ENCODE measurements at places on chromosomes 1 and 21.

- no peak for DNase-seq
These were observed 3.2 kb upstream of the THEMIS2 start for GRCh38 chr1:27868932-27869718.

DNA sequence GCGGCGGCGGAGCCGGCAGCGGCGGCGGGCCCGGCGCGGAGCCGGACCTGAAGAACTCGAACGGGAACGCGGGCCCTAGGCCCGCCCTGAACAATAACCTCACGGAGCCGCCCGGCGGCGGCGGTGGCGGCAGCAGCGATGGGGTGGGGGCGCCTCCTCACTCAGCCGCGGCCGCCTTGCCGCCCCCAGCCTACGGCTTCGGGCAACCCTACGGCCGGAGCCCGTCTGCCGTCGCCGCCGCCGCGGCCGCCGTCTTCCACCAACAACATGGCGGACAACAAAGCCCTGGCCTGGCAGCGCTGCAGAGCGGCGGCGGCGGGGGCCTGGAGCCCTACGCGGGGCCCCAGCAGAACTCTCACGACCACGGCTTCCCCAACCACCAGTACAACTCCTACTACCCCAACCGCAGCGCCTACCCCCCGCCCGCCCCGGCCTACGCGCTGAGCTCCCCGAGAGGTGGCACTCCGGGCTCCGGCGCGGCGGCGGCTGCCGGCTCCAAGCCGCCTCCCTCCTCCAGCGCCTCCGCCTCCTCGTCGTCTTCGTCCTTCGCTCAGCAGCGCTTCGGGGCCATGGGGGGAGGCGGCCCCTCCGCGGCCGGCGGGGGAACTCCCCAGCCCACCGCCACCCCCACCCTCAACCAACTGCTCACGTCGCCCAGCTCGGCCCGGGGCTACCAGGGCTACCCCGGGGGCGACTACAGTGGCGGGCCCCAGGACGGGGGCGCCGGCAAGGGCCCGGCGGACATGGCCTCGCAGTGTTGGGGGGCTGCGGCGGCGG, 1.0 kb downstream of the ARID1A start:
- no peak for DNase-seq

DNA sequence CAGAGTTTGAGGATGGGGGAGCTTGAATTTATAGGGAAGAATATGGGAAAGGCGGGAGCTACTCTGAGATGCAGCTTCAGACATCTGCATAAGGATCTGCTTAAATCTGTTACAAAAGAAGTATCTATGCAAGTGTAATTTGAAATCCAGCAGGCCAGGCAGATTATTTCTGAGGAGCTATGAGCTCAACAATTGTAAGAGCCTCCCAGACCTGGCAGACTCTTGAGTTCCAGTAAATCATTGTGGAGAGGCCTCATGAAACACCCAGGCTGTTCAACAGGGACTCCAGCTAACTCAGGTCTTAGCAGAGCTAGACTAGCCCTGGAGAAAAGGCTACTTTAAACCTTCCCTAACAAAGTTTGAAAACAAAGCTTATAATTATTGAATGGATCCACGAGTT, 647.5 kb upstream of the CHRM3 start:
- no peak for DNase-seq

- no peak for DNase-seq
These were observed 90.4 kb downstream of the NPHP4 start for GRCh38 chr1:5901841-5902240.

DNA sequence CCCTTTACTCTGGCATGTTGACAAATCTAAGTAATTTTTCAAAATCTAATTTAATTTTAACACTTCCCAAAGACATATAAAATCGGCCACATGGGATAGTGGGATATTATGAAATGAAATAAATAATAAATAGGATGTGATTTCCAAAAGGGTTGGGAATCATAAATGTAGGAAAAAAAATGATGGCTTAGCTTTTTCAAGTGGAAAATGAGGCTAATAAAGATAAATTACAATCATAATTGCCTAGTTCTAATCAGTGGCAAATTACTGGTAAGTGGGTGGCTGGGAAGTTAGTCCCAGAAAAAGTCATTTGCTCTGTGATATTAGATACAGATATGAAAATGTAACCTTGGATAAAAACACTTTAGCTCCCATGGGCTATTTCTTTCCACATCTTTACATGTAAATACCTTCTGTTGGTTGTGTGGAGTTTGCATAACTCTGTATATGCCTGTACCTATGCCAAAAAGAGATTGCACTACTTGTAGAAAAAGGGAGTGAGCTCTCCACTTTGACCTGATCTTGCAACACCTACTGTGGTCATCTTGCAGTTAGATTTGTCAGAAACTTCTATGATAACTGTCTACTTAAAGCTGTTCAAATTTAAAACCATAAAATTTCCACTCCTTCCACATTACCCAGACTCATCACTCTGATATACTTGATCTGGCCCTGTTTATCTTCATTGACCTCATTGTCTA, 284.6 kb upstream of the KAZN start:
- DNase-seq, result no peak

- DNase-seq, result no peak
These were observed 27.5 kb upstream of the FNBP1L start for GRCh38 chr1:93420400-93420799.

GRCh38 chr21:42401820-42402251, 1.9 kb upstream of the UBASH3A start:
- no peak for DNase-seq

GRCh38 chr1:48652334-48652733, 124.4 kb downstream of the BEND5 start:
- no peak for DNase-seq

- no peak for DNase-seq
These were observed 362.2 kb downstream of the SRGAP2C start for GRCh38 chr1:121546830-121547591.

- peak; percentile 38 for DNase-seq
These were observed 16.1 kb upstream of the STMN1 start for GRCh38 chr1:25922056-25922970.

- DNase-seq, result no peak
These were observed 111.9 kb upstream of the SLC44A3 start for GRCh38 chr1:94708299-94708685.

DNA sequence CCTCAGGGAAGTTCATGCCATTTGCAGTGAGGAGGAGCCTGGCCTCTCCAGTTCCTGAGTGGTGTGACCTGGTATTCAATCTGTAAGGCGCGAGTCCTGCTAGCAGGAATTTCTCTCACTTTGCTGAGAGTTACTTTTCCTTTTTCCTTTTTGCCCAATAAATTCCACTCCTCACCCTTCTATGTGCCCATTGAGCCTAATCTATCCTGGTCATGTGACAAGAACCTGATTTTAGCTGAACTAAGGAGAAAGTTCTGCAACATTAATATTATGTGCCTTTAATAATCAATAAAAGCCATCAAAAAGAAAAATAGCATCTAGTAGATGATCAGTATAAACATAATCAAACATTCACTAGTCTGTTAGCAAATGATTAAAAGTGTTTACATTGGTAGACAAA, 136.1 kb upstream of the POGK start:
- no peak for DNase-seq

DNA sequence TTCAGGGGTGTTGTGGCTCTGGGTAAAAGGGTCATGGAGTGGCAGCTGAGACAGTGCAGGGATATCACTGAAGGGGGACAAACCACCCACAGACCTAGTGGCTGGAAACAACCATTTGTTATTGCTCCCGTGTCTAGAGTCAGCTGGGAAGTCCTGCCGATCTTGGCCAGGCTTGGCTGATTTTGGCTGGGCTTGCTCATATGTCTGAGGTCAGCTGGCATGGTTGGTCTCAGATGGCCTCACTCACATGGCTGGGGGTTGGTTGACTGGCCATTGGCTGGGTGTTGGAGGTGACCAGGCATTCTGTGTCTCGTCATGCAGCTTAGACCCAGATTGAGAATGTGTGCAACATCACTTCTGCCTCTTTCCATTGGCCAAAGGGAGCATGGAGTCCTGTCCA, 203.8 kb upstream of the POU3F1 start:
- DNase-seq, result no peak

GRCh38 chr1:185526344-185527307, 207.6 kb upstream of the HMCN1 start:
- DNase-seq, result no peak

DNA sequence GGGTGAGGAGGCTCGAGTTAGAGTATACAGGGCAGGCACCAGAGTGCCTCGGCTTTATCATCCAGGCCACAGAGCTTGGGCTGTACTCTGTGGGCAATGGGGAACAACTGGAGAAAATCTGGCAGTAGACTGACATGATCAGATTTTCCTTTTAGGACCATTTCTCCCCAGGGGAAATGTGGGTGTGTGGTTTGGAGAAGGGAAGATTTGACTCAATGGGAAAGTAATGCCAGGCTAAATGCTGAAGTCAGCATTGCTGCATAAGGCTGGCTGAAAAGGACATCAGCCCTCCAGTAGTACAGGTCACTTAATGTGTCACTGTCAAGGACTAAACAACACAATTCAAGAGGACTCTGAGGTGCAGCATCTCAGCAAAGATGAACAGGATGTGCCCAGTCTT, 5.0 kb downstream of the FYB2 start:
- DNase-seq, result no peak

DNA sequence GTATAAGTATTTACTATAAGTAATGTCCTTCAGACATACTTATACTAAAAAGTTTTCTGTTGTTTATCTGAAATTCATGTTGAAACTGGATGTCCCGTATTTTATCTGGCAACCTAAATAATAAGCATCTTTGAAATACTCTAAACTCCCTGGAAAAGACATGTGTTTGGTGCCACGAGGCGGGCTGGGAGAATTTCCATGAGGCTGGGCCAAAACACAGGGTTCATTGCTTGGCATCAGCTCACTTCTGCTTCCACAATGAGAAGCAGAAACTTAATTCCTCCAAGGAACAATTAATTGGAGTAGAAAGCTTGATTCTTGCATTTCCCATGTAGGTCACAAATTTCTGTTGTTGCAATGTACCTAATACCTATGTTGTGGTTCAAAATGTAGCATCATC, 110.2 kb downstream of the PSMG1 start:
- DNase-seq, result no peak

DNA sequence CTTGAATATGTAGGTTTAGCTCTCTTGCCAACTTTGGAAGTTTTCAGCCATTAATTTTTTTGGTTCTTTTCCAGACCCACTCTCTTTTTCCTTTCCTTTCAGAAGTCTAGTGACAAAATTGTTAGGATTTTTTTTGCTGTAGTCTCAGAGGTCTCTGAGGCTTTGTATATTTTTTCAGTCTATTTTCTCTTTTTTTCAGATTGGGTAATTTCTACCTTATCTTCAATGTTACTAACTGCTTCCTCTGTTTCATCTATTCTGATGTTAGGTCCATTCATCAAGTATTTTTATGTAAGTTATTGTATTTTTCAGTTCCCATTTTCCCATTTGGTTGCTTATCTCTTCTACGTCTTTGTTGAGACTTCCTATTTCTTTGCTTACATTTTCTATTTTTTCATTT, 15.7 kb downstream of the RGS2 start:
- DNase-seq, result no peak

- DNase-seq, result no peak
These were observed 198.7 kb upstream of the PTBP2 start for GRCh38 chr1:96522927-96523326.

- no peak for DNase-seq
These were observed 8.1 kb downstream of the TACSTD2 start for GRCh38 chr1:58568911-58569310.

- no peak for DNase-seq
These were observed 2.3 kb downstream of the ETS2 start for GRCh38 chr21:38807986-38808385.

DNA sequence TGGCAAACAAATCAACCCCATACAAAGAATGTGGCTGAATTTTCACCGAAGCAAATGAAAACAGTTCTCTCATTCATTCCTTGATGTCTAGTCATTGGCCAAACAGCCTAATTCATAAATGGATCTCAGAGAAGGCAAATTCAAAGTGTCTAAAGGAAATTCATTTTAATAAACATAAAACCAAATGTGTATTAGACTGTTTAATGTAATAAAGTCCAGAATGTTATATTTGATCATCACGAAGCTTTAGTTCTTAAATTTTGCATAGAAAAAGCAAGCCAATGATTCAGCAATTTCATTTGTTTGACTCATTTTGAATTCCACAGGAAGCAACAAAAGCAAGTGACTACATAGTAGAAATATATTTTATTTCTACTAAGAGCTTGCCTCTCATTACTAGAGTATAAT, 379.2 kb upstream of the ADAMTS5 start:
- no peak for DNase-seq

- DNase-seq, result no peak
These were observed 35.4 kb downstream of the CHRM3 start for GRCh38 chr1:239421811-239422210.

DNA sequence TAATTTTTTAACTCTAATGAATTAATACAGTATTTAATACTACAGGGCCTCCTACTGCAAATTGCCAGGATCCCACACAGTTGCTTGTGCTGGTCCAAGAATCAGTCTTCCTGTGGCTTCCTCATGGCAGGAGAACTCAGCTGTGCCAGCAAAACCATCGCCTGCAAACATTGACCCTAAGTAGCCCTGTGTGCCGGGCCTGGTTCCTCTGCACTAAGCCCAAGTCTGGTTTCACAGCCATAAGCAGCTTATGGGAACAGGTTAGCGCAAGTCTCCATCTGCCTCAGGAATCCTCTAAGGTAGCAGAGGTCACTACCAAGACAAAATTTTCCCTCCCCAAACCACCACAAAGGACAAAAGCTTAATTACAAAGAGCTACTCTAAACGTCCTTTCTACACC, 216.6 kb downstream of the PLA2G4A start:
- DNase-seq, result no peak

- no peak for DNase-seq
These were observed 6.7 kb downstream of the ELF3 start for GRCh38 chr1:202016811-202017748.

GRCh38 chr21:45149021-45149420, 74.6 kb downstream of the ADARB1 start:
- no peak for DNase-seq

- no peak for DNase-seq
These were observed 51.3 kb downstream of the MAP10 start for GRCh38 chr1:232856541-232856940.

DNA sequence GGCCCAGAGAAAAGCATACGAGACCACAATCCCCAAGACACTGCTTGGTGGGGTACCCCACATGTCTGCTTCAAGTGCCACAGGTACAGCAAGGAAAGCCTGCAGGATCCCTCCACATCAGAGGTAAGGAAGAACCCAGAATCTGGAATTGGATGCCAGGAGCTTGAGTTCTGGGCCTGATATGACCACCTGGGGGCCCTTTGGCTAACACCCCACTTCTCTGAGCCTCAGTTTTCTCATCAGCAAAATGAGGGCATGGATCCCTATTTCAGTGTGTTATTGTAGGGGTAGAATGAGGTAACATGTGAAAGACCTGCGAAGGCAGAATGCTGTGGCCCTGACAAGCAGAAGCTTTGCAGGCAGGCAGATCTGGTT, 24.5 kb downstream of the NAV1 start:
- DNase-seq, result no peak

GRCh38 chr1:15188678-15189077, 35.1 kb downstream of the TMEM51 start:
- no peak for DNase-seq

- DNase-seq, result no peak
These were observed 6.4 kb upstream of the WNT3A start for GRCh38 chr1:228000416-228000815.

- DNase-seq, result no peak
These were observed 7.7 kb downstream of the UBR4 start for GRCh38 chr1:19202396-19202795.

GRCh38 chr1:35475856-35476674, 81.1 kb downstream of the KIAA0319L start:
- no peak for DNase-seq

GRCh38 chr1:151060007-151060656, at the start of gene MLLT11:
MLLT11 (plus strand) TSS chr1:151060397; CDS start chr1:151067225, 6,828 bp downstream.
- peak; percentile 52 for DNase-seq

Measured in amygdala (tissue), 56 donors.